ENCODE measurements at places on chromosomes 1 and 21.

DNA sequence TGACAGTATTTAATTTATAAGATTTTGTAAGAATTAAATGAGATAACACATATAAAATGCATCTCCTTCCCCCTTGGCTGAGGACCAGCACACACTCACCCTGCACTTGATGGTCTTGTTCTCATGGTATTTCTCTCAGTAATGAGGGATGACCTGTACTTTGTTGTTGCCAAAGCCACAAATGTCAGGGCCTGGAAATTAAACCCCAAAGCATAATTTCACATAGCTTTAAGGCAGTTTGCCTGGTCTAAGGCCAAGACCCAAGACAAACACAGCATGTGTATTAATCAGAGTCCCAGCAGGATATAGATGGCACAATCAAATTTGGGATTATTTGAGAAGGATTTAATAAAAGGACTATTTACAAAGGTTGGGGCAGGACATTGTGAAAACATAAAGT lies 48.6 kb upstream of the EPS15 start:
- DNase-seq, result no peak

DNA sequence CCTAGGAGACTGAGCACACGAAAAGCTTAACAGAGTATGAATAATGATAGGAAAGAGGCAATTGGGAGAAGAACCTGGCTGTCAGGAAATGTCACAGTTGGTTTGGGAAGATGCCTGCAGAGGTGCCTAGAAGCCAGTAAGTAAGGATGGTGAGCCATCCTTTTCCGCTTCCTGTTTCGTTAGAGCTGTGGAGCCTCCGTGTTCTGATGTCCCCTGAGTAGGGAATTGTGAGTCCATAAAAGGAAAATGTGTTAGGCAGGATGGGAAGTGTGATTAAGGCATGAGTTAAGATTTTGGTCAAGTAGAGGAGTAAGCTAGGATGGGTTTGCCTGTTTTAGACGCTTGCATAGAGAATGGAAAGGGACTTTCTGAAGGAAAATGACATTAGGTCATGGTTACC lies 9.0 kb downstream of the CLIC4 start:
- no peak for DNase-seq

DNA sequence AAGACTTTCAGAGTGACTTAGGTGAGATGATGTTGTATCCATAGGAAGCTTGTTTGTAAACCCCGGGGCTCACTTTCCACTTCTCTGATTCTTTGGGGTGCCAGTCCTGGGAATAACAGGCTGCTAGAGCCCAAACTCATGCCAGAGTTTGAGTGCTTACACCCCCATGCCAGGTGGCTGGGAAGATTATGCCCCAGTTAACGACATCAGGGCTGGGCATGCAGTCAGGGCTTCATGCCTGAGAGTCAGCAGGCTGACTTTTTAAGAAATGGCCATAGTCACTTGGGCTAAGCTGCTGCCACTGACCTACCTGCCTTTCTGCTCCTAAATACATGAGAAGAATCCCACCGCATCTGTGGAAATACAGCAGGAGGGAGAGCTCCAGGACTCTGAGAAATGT lies 425.6 kb upstream of the VAMP3 start:
- no peak for DNase-seq

DNA sequence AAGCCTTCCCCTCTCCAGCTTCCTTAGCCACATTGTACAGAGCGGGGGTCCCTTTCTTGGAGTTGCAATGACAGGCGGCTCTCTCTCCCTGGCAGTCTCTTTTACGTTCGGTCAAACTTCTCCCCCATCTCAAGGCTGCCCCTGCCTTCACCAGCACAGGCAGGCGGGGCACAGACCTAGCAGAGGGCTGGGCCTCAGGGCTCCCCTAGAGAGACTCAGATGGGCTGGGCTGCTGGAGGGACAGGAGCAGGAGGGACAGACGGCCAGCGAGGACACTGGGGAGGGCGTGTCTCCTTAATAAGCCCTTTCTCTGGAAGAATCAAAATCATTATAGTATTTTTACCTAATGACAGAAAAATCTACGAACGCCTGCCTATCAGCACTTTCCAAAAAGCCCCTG lies 79.6 kb downstream of the CASZ1 start:
- DNase-seq, result no peak

Measured in trophoblast cell (in vitro differentiated cells and primary cell).